ENCODE measurements at places on chromosomes 7 and 10.

GRCh38 chr10:124240839-124241291 is 147.5 kb upstream of the CHST15 start:
- no peak for DNase-seq

DNA sequence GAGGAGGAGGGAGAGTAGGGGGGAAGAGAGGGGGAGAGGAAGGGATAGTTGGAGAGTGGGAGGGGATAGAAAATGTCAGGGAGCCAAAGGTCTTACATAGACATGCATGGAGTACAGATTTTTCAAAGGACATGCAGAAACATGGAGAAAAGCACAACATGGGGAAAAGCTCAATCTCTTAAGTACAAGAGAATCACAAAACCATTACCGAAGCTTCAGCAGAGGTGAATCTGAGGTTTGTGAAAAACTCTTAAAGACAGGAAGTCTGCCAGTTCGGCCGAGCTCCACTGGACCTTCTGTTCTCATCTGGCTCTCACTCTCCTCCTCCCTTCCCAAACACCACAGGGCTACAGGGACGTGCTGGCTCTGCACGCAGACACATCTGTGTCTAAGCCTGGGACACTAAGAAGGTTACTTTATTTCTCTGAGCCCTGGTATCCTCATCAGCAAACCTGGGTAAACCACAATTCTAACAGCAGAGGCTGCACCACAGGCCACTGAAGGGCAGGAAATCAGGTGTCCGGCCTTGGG is 133.9 kb downstream of the COBL start:
- DNase-seq, result no peak

DNA sequence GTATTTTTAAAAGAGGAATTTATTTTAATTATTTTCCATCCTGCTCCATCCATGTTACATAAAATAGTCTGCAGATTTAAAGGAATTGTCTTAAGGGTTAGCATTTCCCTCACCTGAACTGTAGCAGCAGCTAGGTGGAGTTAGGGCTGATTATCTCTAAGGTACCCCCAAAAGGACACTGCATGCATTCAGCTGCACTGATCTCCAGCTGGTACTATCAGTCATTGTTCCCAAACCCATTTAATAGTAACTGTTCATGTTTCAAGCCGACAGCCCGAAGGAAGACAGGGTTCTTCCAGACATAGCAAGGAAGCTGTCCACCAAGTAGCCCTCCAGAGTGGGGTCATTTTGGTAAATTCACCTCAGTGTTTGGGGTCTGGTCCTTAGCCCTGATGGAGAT is 48.7 kb downstream of the FAM171A1 start:
- no peak for DNase-seq

DNA sequence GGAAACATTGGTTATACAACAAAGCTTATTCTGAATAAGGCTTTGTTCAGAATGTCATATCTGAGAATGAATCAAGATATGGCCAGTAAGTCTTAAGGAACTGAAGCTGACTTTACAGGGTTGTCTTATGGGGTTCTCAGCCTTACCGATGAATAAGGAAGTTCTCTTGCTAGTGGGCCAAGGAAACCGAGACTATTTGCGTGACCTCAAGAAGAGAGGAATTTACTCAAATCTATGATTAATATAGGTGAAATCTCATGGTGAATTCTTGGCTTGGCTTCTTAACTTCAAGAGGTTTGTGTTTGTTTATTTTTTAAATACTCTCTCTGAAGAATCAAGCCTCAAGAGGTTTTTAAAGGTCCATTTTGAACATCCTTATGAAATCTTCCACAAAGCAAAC is 4.7 kb upstream of the MRLN start:
- no peak for DNase-seq

DNA sequence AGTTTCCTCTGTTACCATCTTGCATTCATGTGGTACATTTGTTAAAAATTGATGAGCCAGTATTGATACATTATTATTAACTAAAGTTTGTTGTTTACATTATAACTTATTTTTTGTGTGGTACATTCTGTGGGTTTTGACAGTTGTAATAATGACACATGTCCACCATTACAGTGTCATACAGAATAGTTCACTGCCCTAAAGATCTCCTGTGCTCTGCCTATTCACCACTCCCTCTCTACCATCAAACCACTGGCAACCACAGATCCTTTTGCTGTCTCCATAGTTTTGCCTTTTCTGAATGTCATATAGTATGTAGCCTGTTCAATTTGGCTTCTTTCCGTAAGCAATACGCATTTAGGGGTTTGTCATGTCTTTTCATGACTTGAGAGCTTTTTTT is 156.9 kb downstream of the PHF14 start:
- DNase-seq, result no peak

DNA sequence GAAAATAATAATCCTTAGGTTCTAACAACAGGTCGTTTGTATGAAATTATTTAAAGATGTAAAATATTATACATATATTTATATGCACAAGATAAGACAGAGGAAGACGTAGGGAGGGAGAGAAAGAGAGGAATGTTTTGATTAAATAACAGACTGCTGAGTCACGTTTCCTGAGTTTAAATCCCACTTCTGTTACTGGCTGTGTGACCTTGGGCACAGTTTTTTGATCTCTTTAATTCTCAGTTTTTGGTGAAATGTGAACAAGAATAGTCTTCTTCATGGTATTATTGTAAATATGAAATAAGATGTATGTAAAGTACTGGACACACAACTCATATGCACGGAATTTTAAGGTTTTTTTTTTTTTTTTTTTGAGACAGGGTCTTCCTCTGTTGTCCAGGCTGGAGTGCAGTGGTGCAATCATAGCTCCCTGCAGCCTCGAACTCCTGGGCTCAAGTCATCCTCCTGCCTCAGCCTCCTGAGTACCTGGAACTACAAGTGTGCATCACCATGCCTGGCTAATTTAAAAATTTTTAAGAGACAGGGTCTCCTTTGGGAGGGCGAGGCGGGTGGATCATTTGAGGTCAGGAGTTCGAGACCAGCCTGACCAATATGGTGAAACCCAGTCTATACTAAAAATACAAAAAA is 42.6 kb downstream of the BAMBI start:
- no peak for DNase-seq

GRCh38 chr7:121182902-121183301 is 145.9 kb upstream of the WNT16 start:
- no peak for DNase-seq

- no peak for DNase-seq
Observed at GRCh38 chr10:122702275-122702674, 2.6 kb upstream of the C10orf120 start.

- DNase-seq, result no peak
Observed at GRCh38 chr7:134440067-134440466, 18.8 kb downstream of the AKR1B1 start.

GRCh38 chr7:29987811-29988317 is 1.7 kb downstream of the SCRN1 start:
- DNase-seq, result no peak

DNA sequence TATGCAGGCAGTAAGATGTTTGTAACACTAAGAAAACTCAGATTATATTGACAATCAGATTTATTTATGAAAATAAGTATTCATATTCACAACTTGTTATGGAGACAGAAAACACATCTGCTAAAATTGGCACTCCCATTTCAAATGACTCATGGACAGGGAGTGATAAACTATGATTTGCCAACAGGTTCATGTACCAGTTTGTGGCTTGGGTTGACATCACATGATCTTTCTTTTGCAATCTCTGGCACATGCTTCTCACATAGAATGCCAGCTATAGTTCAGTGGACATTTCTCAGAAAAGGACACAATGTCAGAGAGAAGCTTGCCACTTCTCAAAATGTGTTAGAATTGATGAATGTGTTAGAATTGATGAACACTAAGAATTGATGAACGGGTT is 663.2 kb upstream of the ANKRD30A start:
- DNase-seq, result no peak

DNA sequence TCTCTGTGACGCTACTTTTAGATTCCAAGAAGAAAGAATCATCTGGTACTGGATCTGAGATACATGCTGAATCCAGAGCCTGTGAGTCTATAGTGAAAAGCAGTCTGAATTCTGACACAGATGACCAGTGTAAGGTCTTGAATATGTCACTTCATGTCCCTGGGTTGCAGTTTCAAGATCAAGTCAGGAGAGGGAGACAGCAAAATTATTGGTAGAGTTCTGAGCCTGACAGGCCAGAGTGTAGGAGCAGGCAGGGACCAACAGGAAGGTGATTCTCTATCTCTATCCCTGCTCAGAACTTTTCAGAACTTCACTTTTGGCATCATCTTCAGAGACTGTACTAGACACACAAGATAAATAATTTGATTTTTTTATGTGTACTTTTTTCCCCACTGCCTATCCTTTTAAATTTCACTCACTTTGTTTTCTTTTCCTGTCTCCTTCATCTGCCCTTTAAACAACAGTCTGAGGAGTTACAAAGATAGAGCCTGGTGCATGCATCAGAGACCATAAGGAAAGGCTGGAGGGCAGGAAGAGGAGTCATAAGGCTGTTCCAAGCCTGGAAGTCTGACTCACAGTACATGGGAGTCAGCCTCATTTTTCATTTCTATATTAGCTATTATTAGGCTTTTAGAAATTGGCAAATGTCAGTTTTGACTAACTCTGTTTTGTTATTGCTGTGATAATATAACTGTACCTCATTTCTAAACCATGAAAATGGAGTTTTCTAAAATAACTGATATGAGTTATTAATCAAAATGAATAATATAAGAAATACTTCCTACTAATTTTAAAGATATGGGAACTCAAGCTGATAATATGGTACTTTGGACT is 120.2 kb upstream of the TMEM229A start:
- no peak for DNase-seq

GRCh38 chr7:101818287-101819071 is 1.1 kb downstream of the CUX1 start:
- no peak for DNase-seq

DNA sequence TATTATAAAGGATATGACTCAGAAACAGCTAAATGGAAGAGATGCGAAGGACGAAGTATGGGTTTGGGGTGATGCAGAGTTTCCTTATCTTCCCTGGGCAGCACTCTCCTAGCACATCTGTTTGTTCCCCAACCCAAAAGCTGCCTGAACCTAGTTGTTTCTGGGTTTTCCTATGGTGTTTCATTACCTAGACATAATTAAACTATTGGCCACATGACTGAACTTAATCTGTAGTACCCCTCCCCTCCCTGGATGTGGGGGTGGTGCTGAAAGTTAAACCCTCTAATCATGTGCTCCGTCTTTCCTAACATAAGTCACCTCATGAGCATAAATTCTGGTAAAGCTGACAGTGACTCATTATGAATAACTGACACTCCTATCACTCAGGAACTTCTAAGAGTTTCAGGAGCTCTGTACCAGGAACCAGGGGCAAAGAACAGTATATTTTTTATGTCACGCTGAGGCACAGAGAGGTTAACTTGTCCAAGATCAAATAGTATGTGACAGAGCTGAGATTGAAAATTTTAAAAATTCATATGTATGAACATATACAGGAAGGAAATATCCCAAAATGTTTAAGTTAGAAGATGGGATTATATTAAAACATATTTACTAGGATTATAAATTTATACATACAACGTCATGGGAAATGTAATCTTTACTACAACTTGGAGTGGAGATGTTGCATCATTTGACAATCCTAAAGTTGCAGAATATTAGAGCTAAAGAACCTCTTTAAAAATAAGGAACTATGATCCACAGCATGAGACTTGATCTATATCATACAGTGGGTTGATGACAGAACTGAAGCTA is 4.8 kb downstream of the STRIP2 start:
- no peak for DNase-seq

DNA sequence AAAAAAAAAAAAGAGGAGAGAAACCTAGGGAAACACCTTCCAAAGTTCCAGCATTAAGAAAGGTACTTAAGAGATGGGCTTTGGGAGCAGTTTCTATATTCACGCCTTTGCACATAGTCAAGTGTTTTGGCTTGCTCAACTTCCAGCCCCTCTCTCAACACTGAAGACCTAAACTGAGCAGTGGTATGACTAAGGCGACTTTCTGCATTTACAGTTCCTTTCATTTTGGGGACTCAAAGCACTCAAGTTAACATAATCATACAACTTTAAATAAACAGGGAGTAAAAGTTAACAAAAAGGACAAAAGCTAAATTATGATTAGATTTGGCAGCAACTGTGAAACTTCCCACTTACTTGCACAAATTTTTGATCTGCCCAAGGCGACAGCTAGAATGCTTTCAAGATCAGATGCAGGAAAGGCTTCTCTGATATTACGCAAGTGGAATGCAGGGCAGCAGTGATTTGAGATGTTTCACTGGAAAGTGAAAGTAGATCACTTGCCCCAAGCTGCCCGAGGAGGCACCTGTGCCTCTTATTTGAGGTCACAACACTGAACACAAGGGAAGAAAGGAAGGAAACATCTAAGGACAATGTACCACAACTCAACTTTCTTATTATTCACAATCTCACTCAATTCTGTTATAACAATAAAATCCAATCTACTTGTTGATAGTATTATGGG is 199.5 kb downstream of the SKAP2 start:
- DNase-seq, result no peak

- DNase-seq, result no peak
Observed at GRCh38 chr10:116737627-116738327, 4.6 kb downstream of the HSPA12A start.

DNA sequence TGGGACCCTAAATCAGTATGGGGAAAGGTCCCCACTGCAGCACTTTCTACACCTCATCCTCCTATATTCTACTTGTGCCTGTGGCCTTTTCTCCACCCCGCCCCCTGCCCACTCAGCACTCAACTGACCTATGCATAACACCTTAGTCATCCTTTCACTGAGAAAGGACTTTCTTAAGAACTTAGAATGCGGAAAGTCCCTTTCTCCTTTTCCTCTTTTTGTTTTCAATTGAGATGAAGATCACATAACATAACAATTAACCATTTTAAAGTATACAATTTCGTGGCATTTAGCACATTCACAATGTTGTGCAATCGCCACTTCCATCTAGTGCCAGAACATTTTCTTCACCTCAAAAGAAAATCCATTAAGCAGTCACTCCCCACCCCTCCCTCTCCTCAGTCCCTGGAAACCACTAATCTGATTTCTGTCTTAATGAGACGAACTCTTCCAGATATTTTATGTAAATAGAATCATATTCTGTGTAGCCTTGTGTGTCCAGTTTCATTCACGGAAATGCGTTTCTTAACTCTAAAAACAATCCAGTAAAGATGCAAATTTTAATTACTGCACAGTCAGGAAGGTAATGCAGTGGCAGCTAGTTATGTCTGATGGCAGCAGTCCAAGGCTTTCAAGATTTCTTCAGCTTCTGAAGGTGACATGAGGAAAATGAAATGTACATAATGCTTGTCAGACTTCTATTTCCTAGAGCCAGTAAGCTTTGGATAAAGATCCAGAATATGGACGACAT is 41.7 kb downstream of the FAS start:
- no peak for DNase-seq

GRCh38 chr10:9301554-9301953 is 1247.1 kb downstream of the GATA3 start:
- no peak for DNase-seq

DNA sequence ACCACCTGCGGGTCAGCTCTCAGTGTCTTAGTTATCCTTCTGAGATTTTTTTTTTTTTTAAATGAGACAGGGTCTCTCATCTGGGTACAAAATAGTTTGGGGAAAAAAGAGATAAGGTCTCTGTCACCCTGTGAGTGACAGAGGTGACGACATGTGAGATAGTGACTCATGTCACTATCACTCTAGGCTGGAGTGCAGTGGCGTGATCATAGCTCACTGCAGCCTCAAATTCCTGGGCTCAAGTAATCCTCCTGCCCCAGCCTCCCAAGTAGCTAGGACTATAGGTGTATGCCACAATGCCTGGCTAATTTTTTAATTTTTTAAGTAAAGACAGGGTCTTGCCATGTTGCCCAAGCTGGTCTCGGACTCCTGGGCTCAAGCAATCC is 10.4 kb downstream of the BLVRA start:
- no peak for DNase-seq

Data from stimulated activated CD8-positive, alpha-beta memory T cell treated with anti-CD3 and anti-CD28 coated beads, Interleukin-7, amount 100 ng/mL, for 1 hour (primary cell).